ENCODE measurements at places on chromosomes 6 and 20.

- DNase-seq, result no peak
Measured at GRCh38 chr20:50099113-50099512, 13.8 kb downstream of the UBE2V1 start.

DNA sequence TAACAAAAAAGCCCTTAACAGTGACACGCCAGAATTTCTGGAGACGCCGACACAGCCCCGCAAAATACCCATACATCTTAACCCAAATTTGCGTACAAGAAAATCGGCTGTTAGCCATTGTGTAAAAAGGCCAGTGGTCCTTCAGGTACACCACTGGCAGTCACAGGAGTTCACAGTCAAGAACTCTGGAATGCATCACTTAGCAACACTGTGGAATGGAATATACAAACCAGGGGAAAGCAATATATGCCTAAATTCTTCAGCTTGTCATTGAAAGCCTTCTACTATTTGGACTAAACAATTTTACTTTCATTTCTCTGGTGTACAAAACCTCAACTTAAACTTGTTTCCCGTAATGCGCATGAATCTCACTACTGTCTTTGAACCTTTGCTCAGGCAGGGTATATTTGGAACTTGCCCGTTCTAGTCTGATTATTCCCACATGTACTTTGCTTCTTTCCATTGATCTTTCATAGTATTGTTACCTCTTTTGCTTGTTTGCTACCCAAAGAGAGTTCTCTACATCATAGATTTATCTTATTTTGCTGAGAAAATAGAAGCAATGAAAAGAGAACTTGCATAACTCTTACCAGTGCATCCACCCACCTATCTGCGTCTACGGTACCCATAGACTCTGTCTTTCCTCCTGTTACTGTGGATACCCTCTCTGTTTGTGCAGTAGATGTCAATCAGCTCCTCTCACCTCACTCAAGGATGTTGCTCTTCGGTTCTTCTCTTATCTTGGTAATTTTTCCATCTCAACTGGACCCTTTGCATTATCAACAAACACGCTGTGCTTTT, at the start of gene ARMH2:
ARMH2 (minus strand) TSS at position 178 of the 801 bp plus-strand sequence; CDS start at position 118, 60 bp downstream.
- no peak for DNase-seq

DNA sequence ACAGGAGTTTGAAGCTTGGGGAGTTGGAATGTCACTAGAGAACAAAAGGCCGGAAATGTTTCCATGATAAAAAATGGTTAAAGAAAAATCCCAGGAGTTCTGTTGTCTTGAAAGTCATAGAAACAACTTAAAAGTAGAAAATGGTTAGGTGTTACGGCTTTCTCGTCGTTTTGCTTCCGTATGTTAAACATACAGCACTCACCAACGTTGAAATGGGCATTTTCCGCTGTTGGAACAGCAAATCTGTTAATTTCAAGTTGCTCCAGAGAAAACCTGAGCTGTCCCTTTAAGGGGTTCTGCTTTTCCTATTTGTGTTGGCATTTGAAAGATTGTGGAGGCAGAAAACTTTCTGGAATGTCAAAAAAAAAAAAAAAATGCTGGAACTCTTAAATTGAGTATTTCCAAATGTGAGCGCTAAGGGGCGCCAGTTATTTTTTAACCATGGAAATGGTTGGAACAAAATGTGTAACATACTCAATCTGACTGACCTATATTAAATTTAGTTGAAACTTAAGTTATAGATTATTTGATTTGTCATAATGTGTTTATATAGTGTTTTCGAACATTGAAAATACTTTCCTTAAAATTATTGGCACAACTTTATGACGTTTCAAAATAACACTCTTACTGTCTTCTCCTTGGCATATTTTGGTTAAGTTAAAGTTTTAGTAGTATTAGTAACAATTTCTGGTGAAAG, 2.2 kb downstream of the QKI start:
- DNase-seq, result peak; percentile 45

- DNase-seq, result no peak
Measured at GRCh38 chr6:134247844-134248580, 69.9 kb downstream of the SGK1 start.

DNA sequence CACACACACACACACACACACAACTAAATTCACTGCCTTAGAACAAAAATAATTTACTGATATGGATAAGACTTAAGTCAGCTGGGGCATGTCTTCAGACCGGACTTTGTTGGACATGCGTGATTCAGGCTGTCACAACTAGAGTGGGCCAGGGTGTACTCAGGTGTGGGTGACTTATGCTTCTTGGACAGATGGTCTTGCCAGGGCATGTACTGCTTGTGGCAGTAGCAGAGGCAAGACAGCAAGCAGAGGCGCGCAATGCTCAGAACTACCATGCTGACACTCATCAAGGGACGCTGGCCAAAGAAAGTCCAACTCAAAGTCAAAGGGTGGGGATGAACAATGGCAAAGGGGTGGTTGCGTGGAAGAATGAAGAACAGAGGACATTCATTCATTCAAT, 437.5 kb downstream of the CBLN4 start:
- DNase-seq, result peak; percentile 1

DNA sequence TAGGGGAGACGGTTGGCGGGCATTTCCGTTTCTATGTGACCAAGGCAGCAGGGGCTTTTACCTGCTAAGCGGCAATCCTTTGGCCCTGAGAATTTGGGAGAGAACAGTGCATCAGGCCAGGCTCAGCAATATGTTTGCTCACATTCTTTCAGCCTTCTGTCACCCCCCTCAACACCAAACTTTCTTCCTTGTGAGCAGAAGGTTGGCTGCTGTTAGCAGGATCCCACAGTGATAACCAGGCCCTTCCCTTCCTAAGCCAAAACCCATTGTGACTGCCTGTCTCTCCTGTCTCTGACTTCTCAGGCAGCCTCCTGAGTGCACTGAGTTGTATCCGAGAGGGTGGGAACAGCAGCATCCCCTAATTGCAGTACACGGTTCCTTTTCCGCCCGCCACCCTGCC, 43.7 kb downstream of the STK35 start:
- DNase-seq, result no peak

DNA sequence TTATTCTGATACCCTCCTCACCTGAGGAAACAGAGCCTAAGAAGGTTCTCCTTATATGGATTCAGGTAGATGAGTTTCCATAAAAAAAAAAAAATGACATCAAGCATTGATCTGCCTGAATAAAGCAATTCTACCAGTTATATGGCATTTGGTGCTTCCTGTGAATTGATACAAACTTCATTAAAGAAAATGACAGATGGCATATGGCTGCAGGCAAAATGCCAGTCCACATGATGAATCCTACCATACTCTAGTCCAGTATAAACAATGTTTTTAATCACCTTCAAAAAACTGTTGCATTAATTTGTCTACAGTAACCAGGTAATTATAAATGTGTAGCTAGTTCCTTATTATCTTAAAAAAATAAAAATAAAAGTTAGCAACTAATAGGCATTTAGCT, 559.2 kb upstream of the FLRT3 start:
- DNase-seq, result no peak

DNA sequence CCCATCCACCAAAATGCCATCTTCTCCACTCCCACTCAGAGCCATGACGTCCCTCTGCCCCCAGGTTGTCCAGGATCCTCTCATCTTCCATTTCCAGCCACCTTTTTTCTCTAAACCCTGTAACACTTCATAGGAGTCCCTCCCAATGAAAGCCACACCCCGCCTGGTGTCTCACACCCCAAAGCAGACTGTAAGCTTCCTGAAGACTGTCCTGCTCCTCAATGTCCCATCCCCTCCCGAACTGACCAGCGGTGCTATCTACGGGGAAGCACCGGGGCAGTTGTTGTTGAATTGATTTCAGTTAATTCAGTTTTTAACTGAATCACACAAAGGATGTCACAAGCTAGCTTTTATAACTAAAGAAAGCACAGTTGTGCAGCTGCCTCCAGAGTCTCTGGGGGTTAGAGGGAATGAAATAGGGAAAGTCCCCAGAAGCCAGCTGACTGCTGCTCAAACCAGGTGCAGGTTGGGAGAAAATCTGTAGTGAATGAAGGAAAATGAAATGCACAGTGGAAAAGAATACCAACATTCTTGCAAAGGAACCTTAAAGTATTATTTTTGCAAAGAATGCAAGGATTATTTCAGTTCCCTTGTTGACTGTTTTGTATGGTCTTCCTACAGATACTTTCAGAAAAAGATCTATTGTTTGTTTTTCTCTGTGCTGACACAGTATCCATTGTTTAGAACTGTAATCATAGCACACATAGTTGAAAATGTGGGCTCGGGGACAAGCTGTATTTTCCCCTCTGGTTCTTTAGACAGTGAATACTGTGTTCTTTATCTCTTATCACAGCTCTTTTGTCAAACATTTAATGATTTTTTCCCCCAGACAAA, 222.6 kb upstream of the QKI start:
- DNase-seq, result no peak
